T-helper 2 cell treated with Interferon-gamma antibody and Interleukin-4, amounts not matched to agents 100 ng/mL and 5 ng/mL, for 36 hours (primary cell): ENCODE measurements at places on chromosomes 4 and X. TPM values are rescaled to one million over a fixed set of nuclear protein-coding genes. Genes with fewer than 3 reads are reported as not detected.

Gene ARHGAP6
- total RNA-seq, result not detected in 2 replicates

Gene PLXNB3
- 1.2 and 1.9 TPM in 2 replicates for total RNA-seq

Gene MXRA5
- not detected in 2 replicates for total RNA-seq

Gene ZFP42
- total RNA-seq, result 0.11 TPM in 1 of 2 replicates, not detected in the other

Gene TCEAL7
- not detected in 2 replicates for total RNA-seq

Gene TLR3
- total RNA-seq, result 0.39 and 0.41 TPM in 2 replicates

Gene NXF2B
- not detected in 2 replicates for total RNA-seq

Gene GRID2
- total RNA-seq, result not detected in 2 replicates

Gene CNGA2
- total RNA-seq, result not detected in 2 replicates
